NCI-H1694 (cell line): ENCODE measurements at places on chromosomes 1 and 21.
A peak's percentile ranks its signal among the peaks of the same experiment; 100 is the strongest.

- DNase-seq = no peak
These were observed 124.7 kb upstream of the ZBTB40 start for GRCh38 chr1:22326931-22327330.

DNA sequence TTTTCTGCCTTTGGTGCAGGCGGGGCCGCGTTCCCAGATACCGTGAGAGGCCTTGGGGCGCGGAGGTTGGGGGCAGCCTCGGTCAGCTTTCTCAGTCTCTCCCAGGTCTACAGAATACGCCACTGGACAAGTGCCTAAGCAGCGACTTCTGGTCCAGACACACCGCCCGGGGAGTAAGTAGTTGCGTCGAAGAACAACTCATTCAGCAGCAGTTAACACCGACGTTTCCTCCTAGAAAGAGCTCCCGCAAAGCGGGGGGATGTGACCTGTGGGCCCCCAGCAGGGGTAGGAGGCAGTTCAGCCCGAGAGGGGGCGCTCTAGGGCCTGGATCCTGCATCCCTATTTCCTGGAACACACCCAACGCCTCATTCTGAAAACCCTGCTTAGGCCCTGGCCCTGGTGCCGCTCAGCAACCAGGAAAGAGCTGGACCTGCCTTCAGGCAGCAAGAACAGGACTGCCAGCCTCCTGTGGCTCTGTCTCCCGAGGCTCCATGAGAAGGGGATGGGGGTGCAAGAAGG is 6.5 kb upstream of the BARHL2 start:
- no peak for DNase-seq

DNA sequence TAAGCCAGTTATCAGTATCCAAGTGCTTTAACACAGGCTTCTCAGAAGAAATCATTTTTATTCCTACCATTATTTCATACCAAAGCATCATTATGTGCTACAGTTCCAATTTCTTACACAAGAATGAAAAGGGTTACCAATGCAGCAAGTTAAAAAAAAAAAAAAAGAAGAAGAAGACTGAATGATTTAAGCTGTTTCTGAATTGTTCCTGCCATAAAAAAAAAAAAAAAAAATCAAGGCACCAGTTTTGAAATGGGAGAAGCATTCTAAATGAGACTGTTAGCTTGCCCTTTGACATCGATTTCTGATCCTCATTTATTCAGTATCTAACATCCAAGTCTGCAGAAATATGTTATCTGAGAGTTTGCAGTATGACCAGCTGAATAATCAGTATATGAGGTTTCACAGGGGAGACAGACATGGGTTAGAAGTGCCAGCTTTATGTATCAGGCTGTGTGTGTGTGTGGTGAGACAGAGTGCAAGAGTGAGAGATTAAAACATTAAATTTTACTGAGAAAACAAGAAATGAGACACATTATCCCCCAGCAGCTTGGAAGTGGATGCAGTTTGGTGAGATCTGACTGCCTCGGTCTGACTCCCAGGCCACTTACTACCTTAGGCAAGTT is 105.8 kb downstream of the COLGALT2 start:
- DNase-seq = no peak

- no peak for DNase-seq
These were observed 97.6 kb downstream of the EPHB2 start for GRCh38 chr1:22808186-22808675.

DNA sequence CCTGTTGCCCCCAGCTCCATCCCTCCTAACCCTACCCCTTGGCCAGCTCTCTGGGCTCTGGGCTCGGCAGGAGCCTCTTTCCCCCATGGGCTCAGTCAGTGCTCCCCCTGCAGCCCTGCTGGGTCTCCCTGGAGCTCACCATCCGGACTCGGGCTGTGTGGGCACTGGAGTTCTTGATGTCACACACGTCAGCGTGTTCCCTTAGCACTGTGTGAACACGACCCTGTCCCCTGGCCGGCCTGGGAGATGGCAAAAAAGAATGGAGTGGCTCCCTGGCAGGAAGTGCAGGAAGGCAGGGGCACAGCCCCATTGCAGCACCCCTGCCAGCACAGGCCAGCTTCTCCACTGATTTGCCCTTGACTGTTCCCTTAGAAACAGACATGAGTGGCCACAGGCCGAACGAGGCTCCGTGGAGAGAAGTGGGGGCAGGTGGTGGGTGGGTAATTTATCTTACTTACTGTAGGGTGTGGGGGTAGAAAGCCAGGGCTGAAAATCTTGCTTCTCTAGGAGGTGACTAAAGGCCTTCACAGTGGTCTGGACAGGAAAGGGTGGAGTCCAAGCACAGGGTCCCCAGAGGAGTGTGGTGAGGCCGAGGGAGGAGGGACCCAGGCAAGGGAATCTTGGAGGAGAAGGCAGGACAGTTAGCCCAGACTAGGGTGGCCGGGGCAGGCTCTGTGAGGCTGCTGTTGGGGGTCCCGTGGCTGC is 381.7 kb upstream of the VAMP3 start:
- no peak for DNase-seq

DNA sequence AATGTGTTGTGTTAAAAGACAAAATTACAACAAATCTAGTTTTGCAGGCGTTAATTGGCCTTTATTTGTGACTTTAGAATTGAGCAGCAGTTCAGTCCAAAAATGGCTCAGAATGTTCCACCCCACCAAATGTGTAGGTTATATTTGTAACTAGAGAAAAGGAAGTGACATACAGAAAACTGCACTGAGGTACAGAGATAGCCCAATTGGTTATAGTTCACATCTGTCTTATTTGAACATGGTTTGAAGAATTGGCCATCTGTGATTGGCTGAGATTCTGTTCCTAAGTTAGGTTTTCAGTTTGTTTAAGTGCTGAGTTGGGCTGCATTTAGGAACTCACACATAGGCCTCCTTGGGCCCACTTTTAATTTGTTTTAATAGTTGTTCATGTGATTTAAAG is 12.0 kb upstream of the FMO2 start:
- no peak for DNase-seq

- DNase-seq = no peak
These were observed 117.6 kb downstream of the UBE2U start for GRCh38 chr1:64320922-64321614.

DNA sequence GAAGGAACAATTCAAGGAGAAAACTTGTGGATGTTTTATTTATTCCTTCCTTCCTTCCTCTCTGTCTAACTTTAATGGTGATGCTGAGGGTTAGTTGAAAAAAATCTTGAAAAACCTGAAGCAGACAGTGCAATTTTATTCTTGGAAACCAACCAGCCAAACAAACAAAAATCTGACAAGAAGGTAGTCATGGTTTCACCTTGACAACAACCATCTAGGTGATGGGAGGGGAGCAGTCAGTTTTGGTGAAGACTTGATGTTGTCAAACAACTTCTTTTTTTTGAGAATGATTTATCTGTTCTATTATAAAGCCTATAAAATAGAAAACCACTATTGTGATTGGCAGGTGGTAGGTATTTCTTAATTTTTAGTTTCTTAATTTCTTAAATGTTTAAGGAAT is 92.4 kb upstream of the GPR88 start:
- DNase-seq = no peak

- no peak for DNase-seq
These were observed 41.1 kb downstream of the RGS21 start for GRCh38 chr1:192357924-192358323.

DNA sequence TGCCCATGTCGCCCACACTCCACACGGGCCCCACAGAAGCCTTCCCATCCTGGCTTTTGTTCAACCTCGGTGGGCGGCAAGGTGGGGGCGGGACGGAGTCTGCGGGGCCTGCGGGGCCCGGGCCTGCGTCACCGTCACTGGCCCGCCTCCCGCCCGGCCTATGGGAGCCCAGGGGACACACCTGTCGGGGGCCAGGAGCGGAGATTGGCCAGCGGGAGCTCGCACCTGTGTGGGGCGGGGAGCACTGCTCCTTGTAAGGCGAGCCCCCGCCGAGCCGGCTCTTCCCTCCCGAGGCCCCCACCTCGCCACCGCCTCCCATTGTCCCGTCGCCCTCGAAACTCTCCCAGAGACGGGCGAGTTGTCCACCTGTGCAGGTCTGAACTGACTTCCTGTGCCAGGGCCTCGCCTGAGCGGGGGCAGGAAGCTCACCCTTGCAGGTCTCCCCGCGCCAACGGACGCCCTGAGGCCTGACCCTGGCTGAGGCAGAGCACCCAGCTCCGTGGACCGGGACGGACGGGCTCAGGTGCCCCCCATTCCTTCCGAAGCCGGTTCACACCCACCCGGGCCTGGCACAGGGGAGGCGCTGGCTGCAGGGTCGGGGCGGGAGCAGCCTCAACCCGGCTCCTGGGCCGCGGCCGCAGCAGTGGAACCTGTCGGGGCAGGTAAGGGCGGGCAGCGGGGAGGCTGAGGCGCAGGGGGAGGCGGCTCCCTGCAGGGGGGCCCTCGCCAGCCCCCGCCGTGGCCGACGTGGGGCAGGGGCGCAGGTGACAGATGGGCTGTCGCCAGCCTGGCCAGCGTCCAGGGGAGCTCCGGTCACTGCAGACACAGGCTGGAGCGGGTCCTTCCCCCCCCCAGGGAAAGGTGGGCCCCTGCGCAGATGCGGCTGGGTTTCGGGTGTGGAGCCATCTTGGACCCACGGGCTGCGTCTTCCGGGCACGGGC is 10.8 kb upstream of the TTLL10 start:
- DNase-seq = no peak

DNA sequence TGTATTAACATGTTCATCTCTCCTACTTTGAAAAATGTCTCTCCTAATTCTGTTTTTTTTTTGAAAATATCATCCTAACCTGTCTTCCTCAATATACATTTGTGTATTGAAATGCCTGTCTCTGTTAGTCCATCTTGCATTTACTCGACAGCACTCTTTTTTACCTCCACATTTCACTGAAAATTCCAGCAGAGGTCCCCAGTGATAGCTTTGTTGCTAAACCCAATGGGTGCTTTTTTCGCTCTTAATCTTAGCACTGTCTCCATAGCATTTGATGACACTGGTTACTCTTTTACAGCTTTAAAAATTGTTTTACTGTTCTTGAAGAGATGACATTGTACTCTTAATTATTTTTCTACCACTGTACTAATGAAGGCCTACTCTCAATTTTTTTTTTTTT is 10.8 kb downstream of the OSBPL9 start:
- DNase-seq = peak; percentile 60

DNA sequence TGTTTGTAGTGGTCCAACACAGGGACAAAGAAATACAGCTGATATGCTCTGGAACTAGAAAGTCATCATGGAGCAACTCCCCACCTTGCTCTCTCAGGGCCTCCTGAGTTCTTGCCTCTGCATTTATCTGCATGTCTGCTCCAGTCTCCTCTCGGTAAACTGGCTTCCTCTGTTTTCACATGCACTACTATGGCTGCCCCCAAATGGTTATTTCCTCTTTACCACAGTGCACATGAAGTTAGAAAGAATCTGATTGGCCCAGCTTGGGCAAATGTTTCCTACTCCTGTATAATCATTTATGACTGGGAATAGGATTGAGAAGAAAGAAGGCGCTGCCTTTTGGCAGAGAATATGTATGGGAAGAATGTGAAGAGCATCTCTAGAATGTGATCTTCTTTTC is 16.5 kb upstream of the PSMB2 start:
- no peak for DNase-seq

- no peak for DNase-seq
These were observed 14.0 kb upstream of the PEF1 start for GRCh38 chr1:31658721-31659120.

GRCh38 chr1:89451011-89451410 is 73.6 kb upstream of the LRRC8B start:
- DNase-seq = no peak

DNA sequence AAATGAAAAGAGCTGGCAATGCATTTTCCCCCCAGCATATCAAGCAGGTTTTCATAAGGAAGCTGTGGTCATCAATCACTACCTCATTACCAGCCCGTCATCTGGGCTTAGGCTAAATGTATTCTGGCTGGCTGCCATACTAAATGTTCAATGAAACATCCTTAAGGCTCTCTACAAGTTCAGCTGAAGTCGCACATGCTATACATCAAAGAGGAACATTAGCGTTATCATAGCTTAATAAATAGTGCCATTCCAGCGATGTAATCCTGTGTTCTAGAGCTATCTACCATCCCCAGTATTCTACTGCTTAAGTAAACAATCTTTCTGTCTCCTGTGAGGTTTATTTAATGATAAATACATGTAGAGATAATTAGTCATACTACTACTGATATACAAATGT is 288.8 kb downstream of the DPYD start:
- peak; percentile 2 for DNase-seq

DNA sequence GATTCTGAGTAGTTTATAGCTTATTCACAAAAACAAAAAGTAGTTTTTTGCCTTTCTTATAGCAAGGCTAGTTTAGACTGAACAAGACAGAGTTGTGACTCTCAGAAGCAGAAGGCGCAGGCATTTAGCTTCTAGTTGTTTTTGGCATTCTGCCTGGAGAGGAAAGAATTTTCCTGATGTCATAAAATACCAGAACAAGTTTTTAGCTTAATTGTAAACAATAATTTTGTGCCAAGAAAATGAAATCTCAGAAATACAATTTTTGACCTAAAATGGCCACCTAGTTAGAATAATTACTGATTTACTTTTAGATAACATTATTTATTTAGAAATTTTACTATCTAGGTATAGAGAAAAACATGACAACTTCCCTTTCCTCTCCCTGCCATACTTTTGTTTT is 1.0 kb downstream of the DNAJB4 start:
- DNase-seq = peak; percentile 15

- DNase-seq = no peak
These were observed 5.1 kb downstream of the PAFAH2 start for GRCh38 chr1:25992689-25993171.

DNA sequence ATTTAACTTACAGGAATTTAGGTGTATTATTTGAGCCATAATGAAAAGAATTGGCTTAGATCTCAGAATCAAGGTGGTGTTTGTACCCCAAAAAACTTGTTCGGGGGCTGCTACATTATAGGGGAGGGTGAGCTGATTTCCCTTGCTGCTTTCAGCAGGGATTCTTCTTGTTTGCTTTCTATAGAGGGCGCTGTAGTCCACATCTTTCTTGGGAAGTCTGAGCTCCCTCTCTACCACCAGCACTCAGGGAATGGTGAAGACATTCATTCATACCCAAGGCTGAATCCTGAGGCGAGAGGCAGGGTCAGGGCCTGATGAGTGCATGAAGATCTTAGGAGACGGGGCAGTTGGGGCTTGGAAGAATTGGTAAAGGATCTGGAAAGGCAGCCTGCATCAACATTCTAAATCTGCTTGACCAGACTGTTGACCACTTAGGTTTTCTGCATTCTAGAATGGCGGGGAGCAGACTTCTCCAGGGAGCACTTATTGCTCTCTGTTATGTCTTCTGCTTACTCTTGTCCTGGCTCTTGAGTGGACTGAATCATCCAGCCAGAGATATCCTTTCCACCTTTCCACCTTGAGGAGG is 18.9 kb downstream of the SPATA46 start:
- peak; percentile 21 for DNase-seq

DNA sequence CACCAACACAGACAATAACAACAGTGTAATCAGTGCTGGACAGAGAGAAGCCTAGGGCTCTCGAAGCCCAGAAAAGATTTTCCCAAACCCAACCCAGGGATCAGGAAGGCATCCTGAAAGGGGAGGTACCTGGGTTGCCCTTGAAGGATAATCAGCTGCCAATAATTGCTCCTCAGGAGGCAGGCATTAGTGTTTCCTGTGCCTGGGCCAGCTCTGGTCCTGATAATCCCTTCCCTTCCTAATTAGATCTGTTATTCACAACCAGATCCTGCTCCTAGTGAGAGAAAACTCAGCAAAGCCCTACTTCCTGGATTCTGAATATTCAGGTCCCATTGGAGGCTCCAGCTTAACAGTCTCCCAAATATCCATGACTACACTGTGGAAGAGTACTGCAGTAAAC is 117.4 kb downstream of the DMRTA2 start:
- no peak for DNase-seq

- DNase-seq = no peak
These were observed 813.2 kb downstream of the PLA2G4A start for GRCh38 chr1:187641907-187642306.

GRCh38 chr1:72366466-72366865 is 84.1 kb upstream of the NEGR1 start:
- DNase-seq = no peak

GRCh38 chr1:211895126-211895759 is 64.7 kb upstream of the LPGAT1 start:
- no peak for DNase-seq
